ENCODE measurements at places on chromosomes 6 and 20. TPM values are rescaled to one million over a fixed set of nuclear protein-coding genes. Genes with fewer than 3 reads are reported as not detected.
A peak's percentile ranks its signal among the peaks of the same experiment; 100 is the strongest.

- no peak for DNase-seq
Measured at GRCh38 chr6:112291161-112291762, 36.9 kb upstream of the LAMA4 start.

DNA sequence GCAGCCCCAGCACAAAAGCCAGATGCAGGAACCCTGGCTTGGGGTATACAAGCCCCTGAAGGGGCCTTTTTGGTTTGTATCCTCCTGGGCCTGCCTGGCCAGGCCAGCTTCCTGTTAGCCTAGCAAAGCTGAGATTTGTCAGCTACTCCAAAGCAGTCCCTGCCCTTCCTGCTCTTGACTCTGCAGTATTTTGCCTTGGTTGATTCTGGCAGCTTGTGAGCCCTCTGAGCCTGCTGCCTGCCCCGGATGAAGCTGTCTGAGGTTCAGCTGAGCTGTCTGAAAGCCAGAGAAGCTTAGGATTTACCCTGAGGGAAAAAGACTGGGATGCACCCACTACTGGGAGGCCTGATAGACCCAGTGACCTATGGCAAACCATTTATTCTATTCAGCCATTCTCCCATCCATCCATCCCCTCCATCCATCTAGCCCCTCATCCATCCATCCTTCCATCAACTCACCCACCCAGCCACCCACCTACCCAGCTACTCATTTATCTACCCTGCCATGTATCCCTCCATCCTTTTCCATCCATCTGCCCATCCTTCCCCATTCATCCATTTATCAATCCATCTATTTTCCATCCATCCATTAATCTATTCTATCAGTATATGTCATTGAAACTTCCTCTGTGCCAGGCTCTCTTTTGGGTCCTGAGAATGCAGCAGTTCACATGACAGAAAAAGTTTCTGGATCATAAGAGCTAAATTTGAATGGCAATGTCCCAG is 307.5 kb downstream of the DHX35 start:
- DNase-seq: no peak

DNA sequence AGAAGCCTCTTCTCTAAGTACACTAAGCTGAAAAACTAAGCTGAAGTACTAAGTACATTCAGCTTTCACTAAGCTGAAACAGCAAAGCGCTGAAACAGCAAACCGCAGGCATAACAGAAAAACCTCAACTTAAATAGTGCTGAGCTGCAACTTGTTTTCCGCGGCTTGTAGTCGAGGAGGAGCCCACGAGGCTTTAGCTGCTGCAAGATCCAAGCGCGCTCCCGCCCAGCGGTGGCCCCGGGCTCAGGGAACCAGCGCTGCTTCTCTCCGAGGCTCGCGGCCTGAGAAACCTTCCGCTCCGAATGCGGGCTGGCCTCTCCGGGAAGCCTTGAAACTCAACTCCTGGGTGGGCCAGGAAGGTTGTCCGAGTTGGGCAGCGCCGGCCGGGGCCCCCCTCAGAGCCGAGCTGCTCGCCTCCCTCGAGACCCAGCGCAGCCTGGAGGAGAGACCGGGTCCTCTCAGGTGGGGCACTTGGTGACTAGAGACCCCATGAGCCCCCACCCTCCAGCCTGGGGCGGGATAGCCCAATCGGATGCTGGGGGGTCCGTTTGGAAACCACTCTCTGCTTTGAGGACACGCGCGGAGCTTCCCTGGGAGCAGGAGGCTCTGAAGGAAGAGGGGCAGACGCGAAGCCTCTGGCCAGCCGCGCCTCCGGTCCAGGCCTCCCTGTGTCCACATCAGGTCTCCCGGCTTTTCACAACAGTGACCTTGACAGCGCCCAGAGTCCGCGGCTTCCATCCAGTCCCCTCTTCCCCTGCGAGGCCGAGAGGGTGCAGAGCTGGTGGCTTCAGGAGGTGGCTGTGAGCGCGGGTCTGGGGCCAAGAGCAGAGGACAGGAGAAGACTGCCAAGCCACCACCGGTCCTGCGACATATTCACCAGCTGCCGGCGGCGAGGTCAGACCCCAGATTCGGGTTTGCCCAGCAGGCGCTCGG is 38.1 kb upstream of the HLA-E start:
- DNase-seq: peak; percentile 71

DNA sequence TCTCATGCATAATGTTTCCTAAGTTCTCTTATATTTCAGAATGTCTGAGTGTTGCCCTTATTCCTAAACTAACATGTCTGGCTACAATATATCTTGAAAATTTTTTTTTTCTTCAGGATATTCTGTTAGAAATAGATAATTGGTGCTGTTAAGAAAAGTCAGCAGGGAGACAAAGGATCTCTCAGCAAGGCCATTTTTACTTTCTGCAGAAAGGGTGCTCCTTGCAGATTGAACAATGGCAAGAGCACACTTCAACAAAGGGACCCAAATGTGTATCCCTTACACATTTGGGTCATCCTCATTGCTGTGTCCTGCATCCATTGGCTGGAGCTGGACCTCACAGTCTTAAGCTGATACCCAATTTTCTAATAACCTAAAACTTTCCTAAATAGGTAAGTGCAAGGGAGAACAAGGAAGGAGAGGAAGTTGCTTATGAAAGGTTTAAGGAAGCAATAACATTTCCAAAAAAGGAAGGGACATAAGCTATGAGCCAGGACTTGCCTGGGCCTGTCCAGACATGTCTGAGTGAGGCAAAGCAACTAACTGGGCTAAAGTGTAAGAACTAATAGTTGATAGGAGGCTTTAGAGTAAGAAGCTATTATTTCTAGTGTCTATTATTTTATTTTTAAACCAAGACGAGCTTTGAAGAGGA is 429.6 kb downstream of the BCKDHB start:
- no peak for DNase-seq

GRCh38 chr20:36861875-36862801 is 13.8 kb upstream of the TLDC2 start:
- DNase-seq: peak; percentile 70

DNA sequence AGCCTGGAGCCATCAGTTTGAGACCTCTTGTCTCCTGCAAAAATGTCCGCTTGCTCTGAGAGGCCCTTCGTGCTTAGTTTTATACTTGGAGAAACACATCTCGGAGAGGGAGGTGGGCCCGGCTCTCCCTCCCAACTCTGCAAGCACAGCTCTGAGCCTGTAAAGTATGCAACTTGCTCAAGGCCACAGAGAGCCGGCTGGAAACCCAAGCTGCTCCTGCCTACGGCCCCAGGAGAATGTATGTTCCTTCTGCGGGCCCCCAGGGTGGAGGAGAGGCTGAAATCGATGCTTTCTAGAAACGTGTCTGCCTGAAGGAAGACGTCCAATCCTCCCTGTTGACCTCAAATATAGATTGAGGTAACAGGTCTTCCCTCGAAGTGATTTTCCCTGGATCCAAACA is 205.4 kb downstream of the PREX1 start:
- DNase-seq: peak; percentile 28

DNA sequence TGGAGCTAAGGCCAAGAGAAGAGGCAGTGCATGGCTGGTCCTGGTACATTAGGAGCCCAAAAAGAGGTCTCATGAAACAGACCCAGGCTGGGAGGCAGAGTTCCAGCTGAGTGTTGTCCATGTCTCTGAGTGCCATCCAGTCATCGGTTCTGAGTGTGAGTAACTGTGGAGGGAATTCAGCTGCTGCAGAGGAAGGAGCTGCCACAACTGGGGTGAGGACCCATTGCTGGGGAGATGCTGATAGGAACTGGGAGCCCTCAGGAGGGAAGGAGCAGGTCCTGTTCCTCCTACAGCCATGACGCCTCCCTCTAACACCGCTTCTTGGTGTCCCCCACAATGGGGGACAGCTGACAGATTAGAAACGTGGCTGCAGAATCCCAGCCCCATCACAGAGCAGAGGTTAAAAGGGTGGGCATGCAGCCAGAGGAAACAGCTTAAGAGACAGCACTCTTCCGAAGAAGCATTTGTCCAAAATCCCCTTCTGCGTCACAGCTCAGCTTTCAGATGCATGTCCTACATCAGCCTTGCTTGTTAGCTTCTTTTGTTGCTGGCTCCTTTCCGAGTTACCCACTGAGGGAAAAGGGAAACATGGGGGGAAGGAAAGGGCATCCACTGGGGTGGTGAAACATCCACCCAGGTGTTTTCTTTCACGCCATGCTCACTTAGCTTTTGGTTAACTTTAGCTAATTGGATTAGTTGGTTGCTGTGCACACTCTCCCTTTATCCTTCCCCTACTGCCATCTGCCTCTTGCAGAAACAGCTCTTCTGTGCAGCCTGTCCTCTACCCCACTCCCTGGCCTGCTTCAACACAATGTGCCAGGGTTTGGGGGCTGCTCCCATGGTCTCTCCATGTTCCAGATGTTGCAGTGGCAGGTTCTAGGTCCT is 239.2 kb downstream of the SYNDIG1 start:
- DNase-seq: no peak

DNA sequence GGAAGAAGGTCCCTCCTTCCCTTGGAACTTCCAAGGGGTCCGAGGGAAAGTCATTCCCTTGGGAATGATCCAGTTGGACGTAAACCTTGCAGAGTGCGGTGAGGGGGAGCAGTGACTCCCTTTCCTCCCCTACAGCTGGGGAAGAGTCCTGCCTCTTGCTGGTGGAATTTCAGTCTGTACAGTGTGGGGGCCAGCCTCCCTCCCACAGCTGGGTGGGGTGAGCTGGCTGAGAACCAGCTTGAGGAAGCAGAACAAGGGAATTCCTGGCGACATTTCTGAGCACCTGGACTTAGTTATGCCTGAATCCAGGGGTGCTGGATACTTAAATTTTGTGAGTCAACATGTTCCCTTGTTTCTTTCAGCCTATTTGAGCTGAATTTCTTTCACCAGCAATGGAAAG is 152.0 kb downstream of the ANKRD60 start:
- no peak for DNase-seq

- no peak for DNase-seq
Measured at GRCh38 chr20:8642247-8642646, 426.6 kb upstream of the PLCB4 start.

DNA sequence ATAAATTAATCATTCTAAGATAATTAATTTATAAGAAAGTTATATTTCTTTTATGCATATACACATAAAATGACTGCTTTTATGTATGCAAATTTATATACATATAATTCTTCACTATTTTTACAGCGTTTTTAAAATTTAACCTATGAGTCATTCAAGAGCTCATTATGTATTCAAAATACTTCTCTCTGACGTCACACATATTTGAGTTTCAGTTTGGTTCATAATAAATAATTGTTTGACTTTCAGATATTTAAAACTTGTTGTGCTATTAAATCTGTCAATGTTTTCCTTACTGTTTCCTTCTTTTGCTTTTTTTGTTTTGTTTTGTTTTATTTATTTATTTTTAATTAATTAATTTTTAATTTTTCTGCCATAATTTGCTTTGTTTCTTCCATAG is 467.5 kb upstream of the ADGRB3 start:
- no peak for DNase-seq

- no peak for DNase-seq
Measured at GRCh38 chr20:56403465-56403864, 8.6 kb upstream of the CASS4 start.

- no peak for DNase-seq
Measured at GRCh38 chr6:64233746-64234145, 598.1 kb downstream of the PHF3 start.

GRCh38 chr6:20717743-20718142 is 183.5 kb downstream of the CDKAL1 start:
- DNase-seq: no peak

DNA sequence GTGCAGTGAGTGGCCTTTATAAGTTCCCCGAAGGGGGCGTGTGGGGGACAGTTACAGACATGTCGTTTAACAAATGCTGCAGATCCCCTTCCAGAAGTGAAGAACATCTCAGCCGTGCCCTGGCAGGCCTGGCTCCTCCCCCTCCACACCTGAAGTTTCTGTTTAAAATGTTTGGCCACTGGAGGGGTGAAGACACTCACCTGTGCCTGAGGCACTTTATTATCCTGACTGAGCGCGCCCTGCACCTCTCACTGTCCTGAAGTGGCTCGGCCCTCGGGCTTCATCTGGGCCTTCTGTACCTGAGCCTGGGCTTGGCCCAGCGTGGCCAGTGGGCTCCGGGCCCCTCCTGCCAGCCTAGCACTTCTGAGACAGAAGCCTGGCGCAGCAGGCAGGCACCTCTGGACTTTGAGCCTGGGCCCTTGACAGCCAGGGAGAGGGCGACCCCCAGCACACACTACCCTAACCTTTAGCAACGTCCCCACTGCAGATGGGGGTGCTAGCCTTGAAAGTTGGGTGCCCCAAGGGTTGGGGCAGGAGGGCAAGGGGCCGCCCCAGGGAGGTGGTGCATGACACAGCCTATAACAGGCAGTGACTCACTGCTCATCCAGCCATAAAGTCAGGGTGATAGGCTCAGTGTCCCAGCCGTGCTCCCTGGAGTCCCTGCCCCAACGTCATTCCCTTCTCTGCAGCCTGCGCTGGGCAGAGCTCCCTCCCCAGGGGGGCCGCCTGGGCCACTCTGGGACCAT is 13.6 kb upstream of the GATA5 start:
- peak; percentile 89 for DNase-seq

DNA sequence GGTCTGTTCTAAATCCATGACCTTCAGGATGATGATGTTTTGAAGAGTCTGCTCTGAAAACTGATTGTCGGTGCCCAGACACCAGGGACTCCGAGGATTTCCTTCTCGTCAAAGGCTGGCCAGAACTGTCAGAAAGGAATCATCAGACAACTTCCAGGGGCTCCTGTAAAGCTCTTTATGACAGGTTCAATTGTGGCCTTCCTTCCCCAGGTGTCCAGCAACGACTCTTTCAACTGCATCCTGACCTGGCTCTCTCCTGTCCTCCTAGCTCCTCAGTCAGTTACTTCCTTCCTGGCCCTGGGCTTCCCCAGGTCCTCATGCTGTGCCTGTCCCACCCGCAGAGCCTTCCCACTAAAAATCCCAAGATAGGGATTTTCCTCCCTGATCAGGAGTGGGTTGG is 279.9 kb upstream of the RNF24 start:
- no peak for DNase-seq

The DBNDD2 gene
- 62.7 TPM for total RNA-seq

The KIAA1755 gene
- total RNA-seq: 3.2 TPM

The RNF182 gene
- total RNA-seq: not detected

The ESR1 gene
- total RNA-seq: not detected

The POU5F1 gene
- 14.9 TPM for total RNA-seq

The WDR27 gene
- total RNA-seq: 64.9 TPM

The CYP24A1 gene
- not detected for total RNA-seq

The ADGRF4 gene
- total RNA-seq: 0.57 TPM

The SLC17A2 gene
- not detected for total RNA-seq

The KCNK16 gene
- total RNA-seq: not detected

The SS18L1 gene
- 25.2 TPM for total RNA-seq

The SLC17A3 gene
- not detected for total RNA-seq
